Lower leg skin (tissue), 4 donors: ENCODE measurements at places on chromosomes 3 and 15. TPM values are rescaled to one million over a fixed set of nuclear protein-coding genes. Genes with fewer than 3 reads are reported as not detected.

The APPL1 gene
- total RNA-seq = 46.6 TPM

- DNase-seq = no peak
Measured at GRCh38 chr3:73622091-73622805, 2.5 kb downstream of the PDZRN3 start.

GRCh38 chr3:195697582-195698324, 23.0 kb upstream of the MUC20 start:
- DNase-seq = no peak

- DNase-seq = no peak
Measured at GRCh38 chr3:183584246-183584913, 28.9 kb upstream of the KLHL6 start.

GRCh38 chr15:69578787-69579583, 126.4 kb downstream of the RPLP1 start:
- DNase-seq = no peak
